ENCODE measurements at places on chromosomes 6 and 20.

GRCh38 chr6:46453741-46454316, 37.4 kb downstream of the RCAN2 start:
- peak; percentile 33 for DNase-seq

DNA sequence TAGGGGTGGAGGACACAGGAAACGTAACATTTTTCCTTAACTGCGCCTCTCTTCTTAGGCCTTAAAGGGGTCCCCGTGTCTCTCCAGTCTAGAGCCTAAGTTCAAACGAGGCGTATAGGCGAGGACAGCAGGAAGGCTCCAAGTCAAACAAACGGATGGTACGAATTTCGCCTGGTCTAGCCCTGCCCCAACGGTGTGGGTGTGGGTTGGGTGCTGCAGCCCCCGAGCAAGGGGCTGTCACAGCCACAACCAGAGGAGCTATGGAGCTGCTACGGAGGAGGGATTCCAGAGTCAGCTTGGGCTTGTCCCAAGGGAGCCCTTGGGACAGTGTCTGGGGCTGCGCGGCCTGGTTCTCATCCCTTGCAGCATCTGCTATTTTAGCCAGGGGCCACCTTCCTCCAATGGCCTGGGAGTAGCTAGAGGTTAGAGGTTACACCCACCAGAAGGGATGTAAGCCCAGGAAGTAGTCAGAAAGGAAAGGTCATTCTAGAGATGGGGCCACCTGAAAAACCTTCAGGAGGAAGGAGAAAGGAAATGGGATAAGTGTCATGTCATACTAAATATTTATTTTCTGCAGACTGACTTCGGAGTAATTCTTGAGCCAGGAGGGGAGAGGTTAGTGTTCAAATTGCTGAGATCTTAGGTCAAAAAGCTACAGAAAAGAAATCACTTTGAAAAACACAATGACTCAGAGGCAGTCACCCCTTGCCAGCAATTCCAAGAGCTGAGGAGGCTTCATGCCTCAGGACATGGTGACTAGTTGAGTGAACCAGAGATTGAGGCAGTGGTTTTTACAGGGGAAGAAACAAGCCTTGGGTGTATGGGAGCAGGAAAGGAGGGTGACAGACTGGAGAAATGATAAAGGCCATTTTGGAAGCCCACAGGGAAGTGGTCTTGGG, 21.7 kb downstream of the VPS52 start:
- DNase-seq, result peak; percentile 76

- peak; percentile 94 for DNase-seq
Measured at GRCh38 chr6:25173951-25174474, 105.2 kb upstream of the CARMIL1 start.

- DNase-seq, result no peak
Measured at GRCh38 chr6:152587473-152587872, 49.7 kb downstream of the SYNE1 start.

GRCh38 chr6:82914511-82914910, 151.1 kb downstream of the UBE3D start:
- no peak for DNase-seq

DNA sequence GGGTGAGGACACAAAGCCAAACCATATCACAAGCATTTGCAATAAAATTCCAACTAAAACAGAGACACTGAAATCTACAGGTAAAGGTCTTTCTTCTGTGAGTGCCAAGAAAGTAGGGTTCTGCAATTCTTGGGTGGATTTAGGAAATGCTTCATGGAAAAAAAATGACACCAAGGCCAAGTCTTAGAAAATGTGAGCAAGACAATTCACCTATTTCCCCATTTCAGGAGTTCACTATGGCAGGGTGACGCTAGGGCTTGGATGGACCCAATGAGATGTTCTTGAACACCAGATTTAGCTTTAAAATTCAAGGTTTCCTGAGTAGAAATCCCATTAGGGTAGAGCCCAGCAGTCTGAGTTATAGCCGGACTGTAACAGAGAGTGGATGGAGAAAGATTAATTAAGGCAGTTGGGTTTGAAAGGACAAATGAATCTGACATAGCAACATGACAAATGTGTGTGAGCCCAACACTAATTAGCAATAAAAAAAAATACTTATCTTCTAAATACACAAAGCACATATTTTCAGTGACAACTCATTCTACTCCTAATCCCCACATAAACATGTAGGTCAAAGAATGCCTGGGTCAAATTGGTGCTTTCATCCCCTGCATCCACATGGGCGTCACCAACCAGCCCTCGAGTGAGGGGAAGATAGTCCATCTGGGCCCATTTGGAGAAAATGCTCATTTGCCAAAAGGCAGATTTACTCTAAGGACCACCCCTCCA, 180.4 kb upstream of the JARID2 start:
- no peak for DNase-seq

DNA sequence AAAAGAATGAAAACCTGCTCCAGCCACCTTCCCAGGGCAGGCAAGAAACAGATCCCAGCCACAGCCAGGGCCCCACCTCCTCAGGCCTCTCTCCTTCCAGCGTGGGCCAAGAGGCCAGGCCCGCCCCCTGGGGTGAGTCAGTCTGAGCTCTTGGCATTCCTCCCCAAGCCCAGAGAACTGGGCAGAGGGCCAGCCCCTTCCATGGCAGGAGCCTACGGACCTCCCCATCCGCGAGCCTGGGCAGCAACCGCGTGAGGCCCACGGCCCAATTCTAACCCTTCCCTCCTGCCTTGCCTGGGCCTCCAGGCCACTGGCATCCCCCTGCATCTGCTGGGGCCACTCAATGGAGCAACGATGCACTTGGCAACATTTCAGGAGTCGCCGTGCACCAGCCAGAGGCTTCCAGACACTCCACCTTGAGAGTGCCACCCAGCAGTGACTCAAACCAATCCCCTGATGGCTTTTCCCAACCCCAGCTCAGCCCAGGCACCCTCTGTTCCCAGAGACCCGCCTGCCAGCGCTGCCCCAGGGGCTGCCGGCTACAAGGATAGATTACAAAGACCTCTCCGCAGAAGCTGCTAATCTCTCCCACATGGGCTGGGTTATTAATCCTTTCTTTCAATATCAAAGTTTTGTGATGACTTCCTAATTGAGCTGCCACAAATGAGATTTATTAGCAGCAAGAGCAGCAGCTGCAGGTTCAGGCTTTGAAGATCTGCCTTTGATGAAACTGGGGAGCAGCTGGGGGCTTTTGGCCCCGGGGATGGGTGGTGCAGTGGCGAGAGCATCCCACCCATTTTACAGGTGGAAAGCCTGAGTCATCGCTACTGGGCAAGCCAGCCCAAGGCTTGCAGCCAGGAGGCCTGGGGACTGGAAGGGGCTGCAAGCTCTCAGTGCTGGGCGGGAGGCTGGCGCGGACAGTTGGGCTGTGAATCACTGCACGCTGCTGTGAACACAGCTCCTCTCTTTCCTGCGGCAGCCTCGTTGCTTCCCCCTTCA, 85.7 kb downstream of the NFATC2 start:
- peak; percentile 98 for DNase-seq

GRCh38 chr6:131685266-131685780, 15.9 kb downstream of the OR2A4 start:
- DNase-seq, result no peak

GRCh38 chr6:37137201-37138090, 32.5 kb upstream of the PIM1 start:
- peak; percentile 99 for DNase-seq

- peak; percentile 65 for DNase-seq
Measured at GRCh38 chr20:2131366-2131765, 29.7 kb downstream of the STK35 start.

- DNase-seq, result no peak
Measured at GRCh38 chr6:46411456-46412197, 79.6 kb downstream of the RCAN2 start.

GRCh38 chr6:139529420-139529819, 155.0 kb upstream of the CITED2 start:
- DNase-seq, result no peak

GRCh38 chr6:73893696-73894095, 197.7 kb downstream of the CD109 start:
- no peak for DNase-seq

DNA sequence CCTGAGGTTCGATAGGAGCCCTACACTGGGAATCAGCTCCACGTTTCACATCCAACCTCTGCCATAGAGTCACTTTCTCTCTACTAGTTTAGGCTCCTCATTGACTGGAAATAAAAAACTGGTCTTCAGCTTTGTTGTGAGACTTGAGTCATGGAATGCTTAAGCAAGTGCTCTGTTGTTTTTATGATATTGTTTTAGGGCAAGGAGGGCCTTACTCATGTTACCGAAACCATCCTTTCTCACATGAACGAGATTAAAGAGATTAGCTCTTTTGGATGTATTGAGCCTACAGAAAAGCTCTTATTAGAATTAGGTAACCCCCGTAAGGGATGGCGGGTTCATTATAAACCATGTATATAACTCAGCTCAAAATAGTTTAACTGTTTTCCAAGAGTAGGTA, 6.9 kb upstream of the MOCS1 start:
- no peak for DNase-seq

- DNase-seq, result peak; percentile 92
Measured at GRCh38 chr6:149766156-149766769, 16.7 kb downstream of the PCMT1 start.

- DNase-seq, result no peak
Measured at GRCh38 chr6:6395581-6396197, 75.2 kb upstream of the F13A1 start.

GRCh38 chr6:43825187-43826115, 55.4 kb downstream of the VEGFA start:
- no peak for DNase-seq

GRCh38 chr6:139977887-139978332, 603.5 kb upstream of the CITED2 start:
- DNase-seq, result peak; percentile 57

DNA sequence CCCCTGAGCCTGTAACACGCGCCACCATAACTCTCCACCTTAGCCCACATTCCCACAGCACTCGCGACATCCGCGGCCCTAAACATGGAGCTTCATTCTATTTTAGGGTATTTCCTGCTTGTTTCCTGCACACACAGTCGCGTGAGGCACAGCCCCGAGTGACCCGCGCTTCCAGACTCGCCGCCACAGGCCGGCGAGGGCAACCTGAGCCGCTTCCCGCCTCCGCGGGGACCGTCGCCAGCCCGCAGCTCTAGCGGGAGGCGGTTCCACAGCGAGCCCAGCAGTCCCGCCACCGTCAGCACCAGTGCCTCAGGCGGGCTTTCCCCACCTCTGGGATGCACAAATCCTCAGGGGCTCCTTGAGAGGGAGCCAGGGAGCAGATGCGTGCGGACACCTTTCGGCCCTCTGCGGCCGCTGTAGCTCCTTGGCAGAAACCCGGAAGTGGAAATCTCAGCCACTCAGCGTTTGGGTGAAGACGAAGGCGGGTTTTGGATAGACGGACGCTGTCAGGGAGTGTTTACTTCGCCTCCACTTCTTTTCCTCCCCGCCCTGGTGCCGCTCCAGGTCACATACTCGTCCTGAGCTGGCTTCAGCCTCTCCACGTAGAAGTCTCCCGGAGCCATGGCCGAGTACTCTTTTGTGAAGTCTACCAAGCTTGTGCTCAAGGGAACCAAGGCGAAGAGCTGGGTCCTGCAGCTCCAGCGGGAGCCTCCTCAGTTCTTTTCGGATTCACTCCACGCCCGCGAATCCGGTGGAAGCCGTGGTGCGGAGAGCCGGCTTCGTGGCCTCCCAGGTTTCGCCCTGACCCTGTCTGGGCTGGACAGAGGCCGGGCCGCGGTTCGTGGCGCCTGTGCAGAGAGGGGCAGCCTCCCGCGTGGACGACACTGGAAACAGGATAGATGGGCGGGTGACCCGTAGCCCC, 2177.4 kb upstream of the DEFB115 start:
- no peak for DNase-seq

- DNase-seq, result peak; percentile 84
Measured at GRCh38 chr6:16130932-16131387, 2.1 kb downstream of the MYLIP start.

- DNase-seq, result no peak
Measured at GRCh38 chr20:21867811-21868210, 162.3 kb downstream of the PAX1 start.

DNA sequence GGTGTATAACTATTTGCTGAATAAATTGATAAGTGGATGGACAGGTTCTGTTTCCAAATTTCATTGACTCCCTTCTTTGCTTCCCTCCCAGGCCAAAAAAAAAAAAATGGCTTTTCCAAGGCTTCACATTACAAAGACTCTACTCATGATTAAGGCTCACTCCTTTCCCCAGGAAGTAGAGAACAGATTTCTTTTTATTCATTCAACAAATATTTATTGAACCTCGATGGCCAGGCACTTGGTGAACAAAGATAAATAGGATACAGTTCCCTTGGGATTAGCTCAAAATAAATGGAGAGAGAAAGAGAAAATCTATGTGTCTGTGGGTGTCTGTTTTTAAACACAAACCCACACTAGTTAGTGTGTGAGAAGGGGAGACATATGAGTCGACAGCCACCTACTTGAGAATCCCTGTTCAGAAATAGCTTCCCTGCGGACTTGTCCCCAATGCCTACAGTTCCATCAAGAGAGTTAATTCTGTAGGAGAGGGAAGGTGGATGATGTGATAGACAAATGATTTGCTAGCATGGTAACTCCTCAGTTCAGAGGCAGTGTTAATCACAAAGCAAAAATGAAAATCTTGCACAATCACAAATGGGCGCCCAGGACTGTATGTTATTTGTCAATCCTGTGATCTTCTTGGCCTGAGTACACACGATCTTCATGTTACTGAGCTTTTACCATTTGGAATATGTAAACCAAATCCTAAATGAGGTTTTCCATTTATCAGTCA, 20.3 kb downstream of the TRAF3IP2 start:
- DNase-seq, result no peak

DNA sequence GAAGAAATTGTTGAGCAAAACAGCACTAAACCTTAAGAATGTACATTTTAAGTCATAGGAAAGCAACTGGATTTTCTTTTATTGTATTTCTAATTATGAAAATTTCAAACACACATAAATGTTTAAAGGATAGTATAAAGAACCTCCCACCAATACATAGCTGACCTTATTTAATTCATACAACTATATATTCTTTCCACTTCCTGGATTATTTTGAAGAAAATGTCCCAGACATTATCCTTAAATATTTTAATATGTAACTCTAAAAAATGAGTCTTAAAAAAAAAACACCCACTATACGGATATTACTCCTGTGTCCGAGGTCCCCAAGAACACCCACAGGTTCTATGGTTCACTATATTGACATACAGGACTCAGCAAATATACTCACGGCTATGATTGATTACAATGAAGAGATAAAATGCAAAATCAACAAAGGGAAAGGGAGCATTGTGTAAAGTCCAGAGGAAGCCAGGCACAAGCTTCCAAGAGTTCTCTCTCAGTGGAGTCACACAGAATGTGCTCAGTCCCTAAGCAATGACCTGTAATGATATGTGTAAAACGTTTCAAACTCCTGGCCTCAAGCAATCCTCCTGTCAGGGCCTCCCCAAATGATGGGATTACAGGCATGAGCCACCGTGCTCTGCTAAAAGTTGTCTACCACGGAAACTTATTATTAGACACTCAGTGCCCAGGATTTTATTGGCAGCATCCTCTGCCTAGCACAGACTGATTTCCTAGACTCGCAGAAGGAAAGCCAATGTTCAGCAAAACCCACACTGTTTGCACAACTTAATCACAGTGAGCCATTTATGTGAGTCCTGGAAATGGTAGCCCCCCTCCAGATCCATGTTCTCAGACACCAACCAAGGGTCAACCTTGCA, 23.2 kb downstream of the GLYATL3 start:
- DNase-seq, result no peak

- DNase-seq, result no peak
Measured at GRCh38 chr20:58989196-58989595, 8.1 kb downstream of the NELFCD start.

GRCh38 chr6:40510442-40510841, 76.7 kb downstream of the LRFN2 start:
- no peak for DNase-seq

GRCh38 chr6:169365567-169366257, 112.1 kb upstream of the THBS2 start:
- DNase-seq, result no peak

- DNase-seq, result no peak
Measured at GRCh38 chr6:20095436-20095835, 116.8 kb downstream of the MBOAT1 start.

- no peak for DNase-seq
Measured at GRCh38 chr6:19864285-19864684, 27.1 kb downstream of the ID4 start.
